ENCODE measurements at places on chromosomes 2 and 18.

- no peak for DNase-seq
Measured at GRCh38 chr2:230797515-230798495, 66.9 kb upstream of the ITM2C start.

DNA sequence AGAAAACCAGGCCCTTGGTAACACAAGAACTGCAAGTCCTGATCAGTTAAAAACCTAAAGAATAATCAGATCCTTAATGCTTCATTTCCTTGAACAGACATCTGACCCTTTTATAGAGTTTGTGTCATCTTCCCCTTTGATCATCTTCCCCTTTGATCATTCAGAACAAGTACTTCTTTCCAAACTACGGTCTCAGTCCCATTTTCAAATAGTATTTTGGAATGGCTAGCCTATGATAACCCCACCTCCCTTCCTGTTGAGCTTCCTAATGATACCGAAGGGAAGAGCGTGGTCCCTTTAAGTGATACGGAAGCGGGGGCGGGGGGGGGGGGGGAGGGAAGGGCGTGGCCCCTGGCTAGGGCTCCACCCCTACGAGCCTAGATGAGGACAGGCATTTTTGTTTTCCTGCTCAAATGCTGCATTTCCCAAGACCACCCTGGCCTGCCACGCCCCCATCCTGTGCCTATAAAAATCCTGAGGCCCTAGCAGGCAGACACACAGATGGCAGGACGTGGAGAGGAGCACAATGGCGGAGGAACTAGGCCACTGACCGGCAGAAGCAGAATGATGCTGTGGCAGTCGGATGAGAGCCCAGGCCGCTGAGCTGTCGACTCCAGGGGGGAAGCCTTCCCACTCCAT is 24.1 kb upstream of the CHRNA1 start:
- DNase-seq = no peak

DNA sequence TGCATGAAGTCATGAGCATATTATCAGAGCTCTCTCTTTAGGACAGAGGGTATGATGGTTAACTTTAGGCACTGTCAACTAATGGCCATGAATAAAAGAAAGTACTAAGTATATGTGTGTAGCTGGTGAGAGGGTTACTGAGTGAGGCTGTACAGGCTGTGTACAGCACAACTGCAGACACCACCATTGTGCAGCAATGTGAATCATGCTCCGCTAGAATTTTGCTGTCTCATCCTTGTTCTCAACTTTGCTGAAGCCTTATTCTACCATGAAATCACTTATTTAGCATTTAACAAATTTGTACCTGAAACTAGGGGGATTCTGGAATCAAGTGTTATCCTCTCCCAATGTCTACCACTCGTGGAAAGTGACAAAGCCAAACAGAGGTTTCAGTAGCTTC is 414.9 kb downstream of the PLCL1 start:
- no peak for DNase-seq

DNA sequence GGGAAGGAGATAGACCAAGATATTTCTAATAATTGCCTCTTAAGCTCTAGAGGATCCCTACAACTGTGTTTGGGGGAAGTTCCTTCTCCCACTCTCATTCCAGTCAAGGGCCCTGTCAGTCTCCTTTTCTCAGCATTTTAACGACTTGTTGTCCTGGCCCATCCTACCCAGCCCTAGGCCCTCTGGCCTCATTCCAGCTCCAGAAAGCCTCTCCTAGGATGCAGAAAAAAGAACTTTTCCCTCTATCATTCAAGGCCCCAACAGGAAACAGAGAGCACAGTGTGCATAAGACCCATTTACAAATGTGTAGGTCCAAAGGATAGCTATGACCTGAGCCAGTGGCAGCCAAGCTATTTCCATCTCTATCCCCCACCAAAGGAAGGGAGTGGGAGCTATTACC is 14.0 kb downstream of the PKDCC start:
- DNase-seq = no peak

DNA sequence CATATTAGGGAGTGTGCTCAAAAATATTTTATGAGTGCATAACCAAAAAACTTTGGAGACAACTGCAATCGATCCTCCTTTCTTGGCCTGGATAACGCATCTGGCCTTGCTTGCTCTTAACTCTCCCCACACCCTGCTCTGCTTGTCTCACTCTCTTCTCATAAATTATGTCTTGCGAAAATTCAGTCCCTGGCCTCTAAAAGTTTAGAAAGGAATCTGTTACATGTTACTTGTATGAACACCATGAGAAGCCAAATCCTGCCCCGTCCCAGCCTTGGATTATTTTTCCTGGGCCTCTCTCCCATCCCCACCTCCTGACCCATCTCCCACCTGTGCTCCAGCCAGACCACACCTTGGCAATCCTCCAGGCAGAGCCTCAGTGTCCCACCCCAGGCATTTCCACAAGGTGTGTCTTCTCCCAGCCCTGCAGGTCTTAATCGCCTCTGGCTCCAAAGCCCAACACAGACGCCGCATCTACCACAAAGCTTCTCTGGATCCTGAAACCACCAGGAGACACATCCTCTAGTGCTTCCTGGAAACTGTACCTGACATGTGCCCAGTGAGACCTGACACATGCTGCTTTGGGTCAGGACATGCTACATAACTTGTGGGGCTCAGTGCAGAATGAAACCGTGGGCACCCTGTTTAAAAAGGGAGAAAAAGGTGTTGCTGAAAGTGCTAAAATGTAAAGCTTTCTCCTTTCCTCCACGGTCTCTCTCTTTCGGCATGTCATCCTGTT is 99.6 kb upstream of the ST3GAL5 start:
- no peak for DNase-seq

DNA sequence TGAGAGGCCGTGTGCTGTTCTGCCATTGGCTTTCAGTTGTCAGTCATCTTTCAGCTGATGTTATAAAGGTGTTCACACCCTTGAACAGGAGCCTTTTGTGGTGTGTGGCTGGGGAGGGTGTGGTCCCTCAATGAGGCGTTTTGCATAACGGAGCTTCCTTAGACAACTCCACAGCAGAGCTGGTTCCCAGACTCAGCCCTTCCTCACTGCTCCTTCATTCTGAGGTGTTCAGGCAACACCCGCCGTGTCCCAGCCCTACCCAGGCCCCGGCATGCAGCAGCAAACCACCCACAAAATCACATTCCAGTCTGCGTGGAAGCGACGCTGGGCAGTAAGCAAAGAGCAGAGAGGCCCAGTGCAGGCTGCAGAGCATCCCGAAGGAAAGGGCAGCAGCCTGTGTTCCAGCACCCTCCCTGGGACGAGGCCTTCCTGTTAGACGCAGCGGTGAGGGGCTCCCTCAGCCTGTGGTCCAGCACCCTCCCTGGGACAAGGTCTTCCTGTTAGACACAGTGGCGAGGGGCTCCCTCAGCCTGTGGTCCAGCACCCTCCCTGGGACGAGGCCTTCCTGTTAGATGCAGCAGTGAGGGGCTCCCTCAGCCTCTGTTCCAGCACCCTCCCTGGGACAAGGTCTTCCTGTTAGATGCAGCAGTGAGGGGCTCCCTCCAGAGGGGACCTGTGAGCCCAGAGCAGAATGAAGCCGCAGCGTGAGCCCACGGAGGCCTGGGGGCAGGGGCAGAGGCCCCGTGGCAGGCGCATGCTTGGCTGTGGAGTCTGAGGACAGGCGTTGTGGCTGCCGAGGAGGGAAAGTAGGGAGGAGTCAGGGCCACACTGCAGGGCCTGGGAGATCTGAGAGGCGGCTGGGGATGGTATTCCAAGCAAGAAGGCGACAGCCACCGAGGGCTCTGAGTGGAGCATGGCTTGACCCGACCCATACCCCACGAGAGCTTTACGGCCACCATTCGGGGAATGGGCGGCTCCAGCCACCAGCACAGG is 201.8 kb upstream of the HDAC4 start:
- DNase-seq = peak; percentile 50

DNA sequence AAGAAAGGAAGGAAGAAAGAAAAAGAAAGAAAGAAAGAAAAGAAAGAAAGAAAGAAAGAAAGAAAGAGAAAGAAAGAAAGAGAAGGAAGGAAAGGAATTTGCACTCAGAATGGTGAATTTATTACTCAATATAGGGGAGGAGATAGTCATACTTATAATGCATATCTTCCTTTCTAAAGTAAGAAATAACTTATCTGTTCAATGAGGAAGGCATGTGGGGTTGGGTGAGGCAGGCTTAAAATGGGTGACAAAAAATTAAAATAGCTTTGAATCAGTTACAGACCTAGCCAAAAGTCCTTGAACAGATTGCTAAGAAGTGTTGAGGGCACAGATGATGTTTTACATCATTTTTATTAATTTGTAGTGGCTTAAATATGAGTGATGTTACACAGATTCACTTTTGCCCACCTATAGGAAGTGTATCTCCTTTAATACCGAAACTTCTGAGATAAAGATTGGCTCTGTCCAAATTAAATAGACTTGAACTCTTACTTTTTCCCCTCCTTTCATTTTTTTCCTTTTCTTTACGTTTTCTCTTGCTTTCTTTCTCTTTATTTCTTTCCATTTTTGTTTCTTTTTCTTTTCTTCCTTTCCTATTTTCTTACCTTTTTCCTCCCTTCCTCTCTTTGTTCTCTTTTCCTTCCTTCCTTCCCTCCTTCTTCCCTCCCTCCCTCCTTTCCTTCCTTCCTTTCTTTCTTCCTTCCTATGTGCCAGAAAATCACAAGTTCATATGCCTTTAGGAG is 14.8 kb upstream of the DSC2 start:
- no peak for DNase-seq

- no peak for DNase-seq
Measured at GRCh38 chr2:163121483-163121882, 282.9 kb upstream of the KCNH7 start.

GRCh38 chr18:59783138-59783537 is 85.9 kb upstream of the CCBE1 start:
- DNase-seq = no peak

DNA sequence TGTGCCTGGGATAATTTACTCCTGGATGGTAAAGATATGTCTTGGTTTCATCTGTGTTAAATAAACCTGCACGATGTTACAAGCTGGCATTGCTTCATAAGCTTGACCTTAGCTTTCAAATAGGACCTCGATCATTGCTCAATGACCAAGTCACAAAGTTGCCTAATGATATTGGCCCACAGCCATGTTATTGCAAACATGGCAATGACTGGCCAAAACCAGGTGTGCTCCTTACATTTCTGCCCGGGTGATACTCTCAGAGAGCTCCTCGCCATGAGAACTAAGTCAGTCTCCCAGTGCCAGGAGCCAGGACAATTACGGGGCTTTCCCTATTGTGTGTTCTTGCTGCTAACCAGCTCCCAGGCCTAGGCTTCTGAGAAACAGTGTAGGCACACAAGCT is 72.5 kb upstream of the CYP1B1 start:
- no peak for DNase-seq
